ENCODE measurements at places on chromosomes 11 and 22.

DNA sequence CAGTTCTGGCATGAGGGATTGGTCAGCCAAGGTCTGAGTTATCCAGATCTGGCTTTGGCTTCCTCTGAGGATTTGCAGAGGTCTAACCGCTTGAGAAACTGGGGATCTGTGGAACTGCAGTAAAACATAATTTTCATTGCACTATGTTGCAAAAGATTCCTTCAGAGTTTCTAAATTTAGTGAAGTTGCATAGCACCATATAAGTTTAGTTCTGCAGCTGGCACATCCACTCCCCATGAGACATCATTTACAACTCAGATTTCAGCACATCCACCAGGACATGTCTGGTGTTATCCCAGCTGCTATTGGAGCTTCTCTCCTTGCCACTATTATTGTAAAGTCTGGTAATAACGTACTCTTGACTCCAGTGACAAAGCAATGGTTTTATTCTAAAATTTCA is 181.5 kb downstream of the CWF19L2 start:
- no peak for DNase-seq

- DNase-seq: no peak
Observed at GRCh38 chr22:23278883-23279675, 98.8 kb downstream of the BCR start.

GRCh38 chr11:119338318-119338890 is 2.3 kb downstream of the C1QTNF5 start:
- DNase-seq: peak; percentile 69

DNA sequence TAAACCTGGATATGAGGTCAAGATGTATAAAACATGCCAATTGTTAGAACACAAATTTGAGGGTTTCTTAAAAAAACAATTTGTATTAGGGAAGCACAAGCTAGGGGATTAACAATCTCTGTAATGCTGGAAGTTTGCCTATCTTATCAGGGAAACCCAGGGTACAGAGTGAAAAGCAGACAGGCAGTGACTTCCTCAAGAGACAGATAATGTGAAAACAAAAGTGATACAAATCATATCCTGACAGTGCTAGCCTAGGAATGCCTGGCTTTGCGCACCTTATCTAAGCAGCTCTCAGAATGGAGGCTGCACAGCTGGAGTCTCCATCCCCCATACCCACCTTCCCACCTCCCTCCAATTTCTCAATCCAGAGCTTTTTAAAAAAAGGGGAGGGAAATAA is 22.5 kb upstream of the RBX1 start:
- no peak for DNase-seq

GRCh38 chr11:80388130-80388529 is 947.3 kb upstream of the TENM4 start:
- DNase-seq: no peak

DNA sequence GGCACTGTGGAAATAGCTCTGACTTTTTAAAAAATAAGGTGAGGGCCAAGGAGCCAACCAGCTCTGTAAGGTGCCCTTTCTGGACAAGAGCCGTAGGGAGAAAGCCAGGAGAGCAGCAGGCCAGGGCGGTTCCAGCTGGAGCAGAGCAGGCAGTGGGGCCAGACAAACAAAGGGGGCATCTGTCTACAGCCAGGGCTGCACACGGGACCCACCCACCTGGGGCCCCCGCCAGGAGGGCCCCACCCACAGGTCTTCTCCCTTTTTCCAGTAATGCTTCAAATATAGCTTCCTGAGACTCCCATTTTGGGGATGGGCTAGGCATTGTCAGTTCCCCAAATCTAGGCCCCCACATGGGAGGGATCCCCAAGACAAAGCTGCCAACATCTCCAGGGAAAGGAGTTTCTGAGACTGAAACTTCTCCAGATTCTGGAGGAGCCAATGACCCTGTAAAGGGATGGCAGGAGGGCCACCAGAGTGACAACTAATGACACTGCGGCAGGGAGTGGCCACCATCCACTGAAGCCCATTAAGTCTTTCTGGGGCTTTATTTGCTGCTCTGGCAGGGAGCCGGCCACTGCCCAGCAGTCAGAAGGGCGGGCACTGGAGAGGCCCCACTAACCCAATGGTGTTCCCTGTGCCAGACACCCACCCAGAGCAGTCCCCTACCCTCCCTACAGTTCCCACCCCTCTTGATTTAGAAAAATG is 1.9 kb downstream of the ZFTA start:
- no peak for DNase-seq

- no peak for DNase-seq
Observed at GRCh38 chr11:74442636-74443035, 24.7 kb downstream of the KCNE3 start.

- DNase-seq: no peak
Observed at GRCh38 chr11:76209375-76209972, 3.2 kb upstream of the WNT11 start.

DNA sequence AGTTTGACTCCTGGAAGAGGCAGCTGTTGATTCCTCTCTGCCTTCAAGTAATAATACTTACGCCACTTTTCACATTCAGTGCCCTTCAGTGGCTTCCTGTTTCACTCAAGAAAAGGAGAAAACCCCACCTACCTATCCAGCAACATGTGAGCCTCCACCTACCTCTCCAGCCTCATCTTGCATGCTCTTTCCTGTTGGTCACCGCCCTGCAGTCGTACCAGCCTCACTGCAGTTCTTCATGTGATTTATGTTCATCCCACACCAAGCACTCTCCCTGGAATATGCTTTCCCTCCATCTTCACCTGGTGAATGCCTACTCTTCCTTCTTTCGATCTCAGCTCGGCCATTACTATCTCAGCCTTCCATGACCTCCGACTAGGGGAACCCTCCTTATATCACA is 21.8 kb upstream of the YWHAH start:
- no peak for DNase-seq

GRCh38 chr11:118138839-118139420 is 13.7 kb downstream of the SCN4B start:
- no peak for DNase-seq

- DNase-seq: no peak
Observed at GRCh38 chr11:93330446-93330984, at the start of gene DEUP1. TSS of gene DEUP1 (plus strand) at chr11:93330742. CDS start at chr11:93332260, 1,518 bp downstream.

DNA sequence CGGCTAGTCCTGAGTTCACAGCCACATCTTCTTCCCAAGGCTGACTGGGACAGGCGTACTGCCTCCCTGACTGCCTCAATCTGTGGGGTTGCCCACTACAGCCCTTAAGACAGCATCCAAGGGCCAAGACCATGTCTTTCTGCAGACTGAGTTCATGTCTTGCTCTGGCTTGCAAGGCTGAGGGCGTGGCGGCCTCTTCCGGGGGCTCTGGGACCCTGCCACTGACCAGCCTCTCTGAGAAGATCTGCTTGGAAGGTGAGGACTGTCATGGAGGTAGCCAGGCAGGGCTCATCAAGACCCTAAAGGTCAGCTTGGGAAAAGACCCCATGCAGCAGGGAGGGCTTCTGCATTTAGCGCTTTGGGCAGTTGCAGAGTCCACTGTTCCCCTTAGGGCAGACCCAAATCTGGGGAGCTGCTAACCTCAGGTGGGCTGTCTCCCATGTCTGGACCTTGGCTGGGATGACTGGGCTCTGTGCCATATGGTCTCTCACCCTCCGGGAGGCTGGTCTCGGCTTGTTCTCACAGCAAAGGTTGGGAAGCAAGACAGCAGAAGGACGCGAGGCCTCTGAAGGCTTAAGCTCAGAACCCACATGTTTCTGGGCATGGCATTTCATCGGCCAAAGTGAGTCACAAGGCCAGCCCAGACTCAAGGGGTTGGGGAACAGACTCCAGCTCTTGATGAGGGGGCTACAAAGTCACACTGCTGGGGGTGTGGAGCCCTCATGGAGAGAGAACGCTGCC is 109.1 kb upstream of the LMO1 start:
- DNase-seq: no peak

- no peak for DNase-seq
Observed at GRCh38 chr11:1598816-1599215, 722 bp upstream of the KRTAP5-2 start.

GRCh38 chr11:13214276-13214675 is 63.3 kb upstream of the BMAL1 start:
- no peak for DNase-seq

DNA sequence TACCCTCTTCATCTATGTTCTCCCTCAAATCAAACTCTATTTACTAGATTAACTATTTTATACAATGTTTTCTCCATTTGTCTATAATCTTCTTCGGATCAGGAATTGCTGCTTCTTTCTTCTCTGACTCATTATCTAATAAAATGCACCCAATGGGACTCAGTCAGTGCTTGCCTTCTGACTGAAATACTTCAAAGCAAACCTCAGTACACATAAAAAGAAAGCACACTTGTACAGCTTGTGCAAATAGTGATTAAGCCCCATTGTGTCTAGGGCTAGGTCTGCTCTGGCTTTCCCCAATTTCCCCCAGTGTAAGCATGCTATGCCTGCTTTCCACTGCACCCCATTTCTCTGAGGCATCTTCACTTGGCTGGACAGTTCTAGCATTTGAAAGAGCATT is 118.6 kb upstream of the C11orf87 start:
- no peak for DNase-seq

- no peak for DNase-seq
Observed at GRCh38 chr11:69658626-69659450, 16.3 kb downstream of the LTO1 start.

DNA sequence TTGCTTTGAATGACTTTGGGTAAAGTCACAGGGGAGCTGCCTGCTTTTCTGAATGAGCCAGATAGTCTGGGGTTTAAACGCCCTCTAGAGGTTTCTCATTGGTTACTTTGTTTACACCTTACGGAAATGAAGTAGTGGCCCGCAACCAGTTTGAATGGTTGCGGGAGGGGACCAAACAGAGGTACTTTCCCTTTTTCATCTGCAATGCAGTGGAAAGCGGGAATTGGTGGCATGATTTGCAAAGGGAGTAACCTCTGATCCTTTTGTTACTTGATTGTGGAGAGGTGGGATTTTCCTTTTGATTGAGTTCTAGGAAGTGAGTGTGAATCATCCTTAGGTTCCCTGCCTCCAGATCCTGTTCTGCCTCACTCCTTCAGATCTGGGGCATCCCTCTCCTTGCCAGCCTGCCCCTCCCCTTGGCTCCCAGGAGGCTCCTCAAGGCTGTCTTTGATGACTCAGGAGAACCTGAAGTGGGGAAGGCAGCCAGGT is 15.9 kb upstream of the GLYATL1 start:
- DNase-seq: no peak

GRCh38 chr22:39246690-39247332 is 2.0 kb upstream of the PDGFB start:
- no peak for DNase-seq

DNA sequence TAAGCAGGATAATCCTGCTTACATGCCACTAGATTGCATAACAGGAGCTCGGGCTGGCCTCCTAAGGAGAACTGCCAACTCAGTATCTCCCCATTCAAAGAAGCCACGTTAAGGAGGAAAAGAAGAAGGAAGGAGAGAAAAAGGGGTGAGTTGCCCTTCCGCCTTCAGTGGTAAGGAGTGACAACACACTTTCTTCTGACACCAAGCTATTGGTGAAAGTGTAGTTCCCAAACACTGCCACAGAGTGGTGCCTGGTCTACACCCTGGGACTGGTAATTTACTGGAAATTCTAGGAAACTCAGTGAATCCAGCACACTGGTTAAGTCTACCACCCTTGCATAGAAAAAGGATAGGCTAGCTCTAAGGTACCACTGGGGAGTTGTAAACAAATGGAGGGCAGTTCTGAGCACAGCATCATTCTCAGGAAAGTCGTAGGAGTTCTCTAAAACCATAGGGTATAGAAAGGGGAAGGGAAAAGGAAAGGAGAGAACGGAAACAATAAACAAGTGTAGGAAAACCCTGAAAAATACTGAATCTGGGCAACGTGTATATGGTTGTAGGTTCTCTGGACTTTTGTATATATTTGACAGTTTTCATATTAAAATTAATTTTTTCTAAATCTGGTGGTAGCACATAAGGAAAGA is 58.2 kb downstream of the RRAS2 start:
- DNase-seq: peak; percentile 35

- DNase-seq: no peak
Observed at GRCh38 chr11:18696638-18697225, 1.8 kb upstream of the TMEM86A start.

DNA sequence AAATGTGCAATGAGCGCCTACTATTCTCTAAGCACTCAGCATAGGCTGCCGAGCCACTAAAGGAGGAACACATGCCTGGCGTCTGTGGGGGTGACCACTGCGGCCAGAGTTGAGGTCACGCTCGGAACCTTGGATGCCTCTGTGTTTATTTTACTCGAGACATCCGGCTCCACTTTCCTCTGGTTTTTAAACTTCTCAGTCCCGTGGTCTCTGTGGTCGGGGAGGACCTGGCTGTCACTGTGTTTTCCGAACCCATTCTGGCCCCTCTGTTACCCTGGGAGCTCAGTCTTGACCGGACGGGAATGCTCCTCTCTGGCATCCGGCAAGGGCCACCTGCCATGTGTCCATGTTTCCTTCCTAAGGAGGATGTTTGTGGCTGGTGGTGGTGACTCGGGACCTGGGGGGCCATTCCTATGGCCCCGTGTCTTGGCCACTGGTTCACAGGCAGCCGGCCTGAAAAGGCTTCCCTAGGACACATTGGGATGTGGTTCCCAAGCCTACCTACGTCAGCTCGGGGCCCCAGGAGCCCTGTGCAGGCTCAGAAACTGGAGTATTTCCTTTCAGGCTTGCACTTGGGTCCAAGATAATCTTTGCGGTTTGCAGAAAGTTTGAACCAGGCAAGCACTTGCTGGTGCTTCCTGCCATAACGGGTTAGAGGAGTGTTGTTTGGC is 46.7 kb upstream of the PARVG start:
- no peak for DNase-seq

DNA sequence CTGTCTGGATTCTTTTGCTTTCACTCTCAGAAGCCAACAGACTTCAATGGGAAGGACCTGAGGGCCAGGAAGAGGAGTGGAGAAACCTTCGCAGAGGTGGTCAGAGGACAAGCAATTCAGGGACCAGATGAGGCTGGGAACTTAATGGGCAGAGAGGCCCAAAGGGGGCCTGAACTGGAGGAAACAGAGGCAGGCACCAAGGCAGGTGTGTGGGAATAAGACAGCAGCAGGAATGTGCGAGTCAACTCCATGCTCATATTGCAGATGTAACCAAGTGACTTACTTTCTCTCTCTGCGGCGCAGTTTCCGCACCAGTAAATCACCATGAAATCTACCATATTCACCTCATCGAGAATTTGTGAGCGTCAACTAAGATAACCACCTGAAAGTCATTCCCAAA is 669.1 kb downstream of the NTM start:
- DNase-seq: no peak

GRCh38 chr11:10490398-10491241 is 35.6 kb downstream of the AMPD3 start:
- no peak for DNase-seq
